MV-4-11 (cell line): ENCODE measurements at places on chromosomes 5 and 9.

DNA sequence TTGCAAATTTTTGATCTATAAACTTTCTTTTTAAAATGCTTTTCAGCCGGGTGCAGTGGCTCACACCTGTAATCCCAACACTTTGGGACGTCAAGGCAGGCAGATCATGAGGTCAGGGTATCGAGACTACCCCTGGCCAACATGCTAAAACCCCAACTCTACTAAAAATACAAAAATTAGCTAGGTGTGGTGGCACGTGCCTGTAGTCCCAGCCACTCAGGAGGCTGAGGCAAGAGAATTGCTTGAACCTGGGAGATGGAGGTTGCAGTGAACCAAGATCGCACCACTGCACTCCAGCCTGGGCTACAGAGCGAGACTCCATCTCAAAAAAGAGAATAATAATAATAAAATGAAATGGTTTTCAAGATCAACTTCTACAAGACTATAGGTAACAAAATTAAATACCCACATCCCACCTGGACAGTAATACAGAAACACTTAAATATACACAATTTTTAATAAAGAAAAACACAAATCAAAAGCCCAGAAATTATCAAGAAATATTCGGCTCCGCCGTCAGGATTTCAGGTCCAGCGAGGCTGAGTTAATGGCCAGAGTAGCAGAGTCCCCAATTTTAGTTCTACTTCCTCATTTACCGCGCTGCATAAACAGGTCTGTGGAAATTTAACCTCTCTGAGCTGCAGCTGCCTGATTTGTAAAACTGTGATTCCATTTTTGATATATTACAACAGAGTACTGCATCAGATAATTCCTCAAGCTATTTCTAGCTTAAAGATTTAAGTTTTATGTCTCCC lies 4.0 kb downstream of the TUT7 start:
- DNase-seq = peak; percentile 57

- no peak for DNase-seq
Measured at GRCh38 chr5:36228505-36228904, 13.2 kb downstream of the NADK2 start.

DNA sequence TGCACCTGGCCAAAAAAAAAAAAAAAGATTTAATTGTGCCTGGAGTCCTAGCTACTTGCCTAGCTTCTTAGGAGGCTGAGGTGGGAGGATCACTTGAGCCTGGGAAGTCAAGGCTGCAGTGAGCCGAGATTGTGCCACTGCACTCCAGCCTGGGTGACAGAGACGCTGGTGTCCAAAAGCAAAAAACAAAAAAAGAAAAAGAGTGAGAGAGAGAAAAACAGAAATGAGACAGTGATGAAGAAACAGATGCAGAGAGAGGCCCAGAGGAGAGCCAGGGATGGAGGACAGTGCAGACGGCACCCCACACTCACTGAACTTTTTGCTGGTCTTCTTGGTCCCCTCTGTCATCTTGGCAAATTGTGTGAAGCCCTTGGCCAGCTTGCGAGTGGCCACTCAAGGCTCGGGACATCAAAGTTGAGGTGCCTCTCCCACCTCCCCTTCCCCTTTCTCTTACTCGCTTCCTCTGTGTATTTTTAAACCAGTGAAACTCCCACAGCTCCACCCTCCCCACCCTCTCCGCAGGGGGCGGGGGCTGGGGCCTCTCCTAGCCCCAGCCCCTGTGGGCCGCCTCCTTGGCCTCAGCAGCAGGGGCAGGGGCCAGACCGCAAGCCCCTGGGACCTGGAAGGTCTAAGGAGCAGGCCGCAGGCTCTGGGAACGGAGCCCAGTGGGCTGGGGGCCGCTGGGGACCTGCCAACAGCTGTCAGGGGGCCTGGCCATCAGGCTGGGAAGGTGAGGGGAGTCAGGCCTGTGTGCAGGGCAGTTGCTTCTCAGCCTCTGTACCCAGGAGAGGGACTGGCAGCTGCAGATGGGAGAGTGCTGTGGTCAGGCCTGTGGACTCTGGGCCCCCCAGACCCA lies at the start of gene SH2D3C:
Gene SH2D3C (minus strand): TSS at position 387 of the 856 bp plus-strand sequence. CDS start 39 bp downstream, at position 348.
- DNase-seq = peak; percentile 78

GRCh38 chr5:68329554-68330255 lies 114.1 kb downstream of the PIK3R1 start:
- peak; percentile 67 for DNase-seq

DNA sequence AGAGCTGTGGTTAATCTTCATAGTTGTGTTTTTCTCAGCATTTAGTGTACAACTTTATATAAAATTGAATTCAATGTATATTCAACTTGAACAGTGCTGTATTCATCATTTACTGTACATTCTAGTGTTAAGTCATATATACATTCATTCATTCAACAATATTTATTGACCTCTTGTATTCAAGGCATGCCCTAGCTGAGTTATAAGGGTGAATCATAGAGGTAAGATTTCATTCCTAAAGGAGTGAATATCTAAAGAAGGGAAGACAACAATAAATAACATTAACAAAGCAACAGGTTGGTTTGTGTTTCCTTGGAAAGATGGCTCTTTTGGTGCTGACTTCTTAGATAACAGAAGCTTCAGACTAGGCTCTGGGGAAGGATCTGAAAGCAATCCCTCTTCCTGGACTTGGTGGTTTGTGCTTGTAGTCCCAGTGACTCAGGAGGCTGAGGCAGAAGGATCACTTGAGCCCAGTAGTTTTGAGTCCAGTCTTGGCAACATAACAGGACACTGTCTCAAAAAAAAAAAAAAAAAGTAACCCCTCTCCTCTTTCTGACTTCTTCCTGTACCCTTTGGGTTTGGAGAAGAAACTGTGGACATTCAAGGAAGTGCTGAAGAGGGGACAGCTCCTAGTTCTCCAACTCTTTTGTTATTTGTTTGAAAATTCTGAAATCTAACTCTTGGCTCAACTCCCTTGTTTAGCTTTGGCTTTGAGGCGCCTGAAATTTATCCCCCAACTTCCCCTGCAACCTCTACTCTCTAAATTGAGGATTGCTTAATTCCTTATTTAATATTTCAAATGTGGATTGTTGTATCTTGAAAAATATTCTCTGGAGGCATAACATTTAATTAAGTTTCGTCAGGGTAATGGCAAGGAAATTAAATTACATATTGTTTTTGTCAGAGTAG lies 80.2 kb downstream of the OSTF1 start:
- DNase-seq = no peak

- peak; percentile 49 for DNase-seq
Measured at GRCh38 chr5:159106569-159107282, 7.0 kb upstream of the EBF1 start.

GRCh38 chr5:42970636-42971559 lies 69.2 kb downstream of the ANXA2R start:
- no peak for DNase-seq

DNA sequence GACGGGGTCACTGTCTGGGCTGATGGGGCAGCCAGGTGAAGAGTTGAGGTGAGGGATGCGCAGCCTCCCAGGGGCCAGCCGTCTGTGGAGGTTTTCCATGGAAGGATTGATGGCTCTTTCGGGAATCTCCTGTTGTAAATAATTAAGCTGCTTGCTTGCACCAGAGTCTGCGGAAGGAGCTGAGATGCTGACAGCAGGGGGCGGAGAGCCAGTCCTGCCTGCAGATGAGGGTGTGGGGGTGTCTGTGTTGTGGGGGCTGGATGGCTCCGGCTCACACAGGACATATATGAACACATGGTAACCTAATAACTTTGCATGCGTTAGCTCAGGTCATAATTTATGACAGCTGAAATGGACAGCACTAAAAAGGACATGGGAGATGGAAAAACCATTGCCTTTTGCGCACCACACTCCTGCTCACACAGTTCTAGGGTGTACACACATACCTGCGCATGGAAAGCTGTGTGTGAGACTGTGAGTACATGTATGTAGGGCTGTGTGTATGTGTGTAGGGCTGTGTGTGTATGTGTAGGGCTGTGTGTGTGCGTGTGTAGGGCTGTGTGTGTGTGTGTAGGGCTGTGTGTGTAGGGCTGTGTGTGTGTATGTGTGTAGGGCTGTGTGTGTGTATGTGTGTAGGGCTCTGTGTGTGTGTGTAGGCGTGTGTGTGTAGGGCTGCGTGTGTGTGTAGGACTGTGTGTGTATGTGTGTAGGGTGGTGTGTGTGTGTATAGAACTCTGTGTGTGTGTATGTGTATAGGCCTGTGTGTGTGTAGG lies 36.8 kb upstream of the SEMA4D start:
- DNase-seq = no peak

- no peak for DNase-seq
Measured at GRCh38 chr5:35540002-35540401, 77.7 kb upstream of the SPEF2 start.
